ENCODE measurements at places on chromosomes 1 and 21.
A peak's percentile ranks its signal among the peaks of the same experiment; 100 is the strongest.

GRCh38 chr1:44079566-44079965, 39.1 kb upstream of the KLF17 start:
- no peak for DNase-seq

GRCh38 chr1:111649227-111649626, 29.6 kb downstream of the RAP1A start:
- no peak for DNase-seq

- DNase-seq = peak; percentile 18
Observed at GRCh38 chr1:25204797-25205480, 27.4 kb downstream of the SYF2 start.

DNA sequence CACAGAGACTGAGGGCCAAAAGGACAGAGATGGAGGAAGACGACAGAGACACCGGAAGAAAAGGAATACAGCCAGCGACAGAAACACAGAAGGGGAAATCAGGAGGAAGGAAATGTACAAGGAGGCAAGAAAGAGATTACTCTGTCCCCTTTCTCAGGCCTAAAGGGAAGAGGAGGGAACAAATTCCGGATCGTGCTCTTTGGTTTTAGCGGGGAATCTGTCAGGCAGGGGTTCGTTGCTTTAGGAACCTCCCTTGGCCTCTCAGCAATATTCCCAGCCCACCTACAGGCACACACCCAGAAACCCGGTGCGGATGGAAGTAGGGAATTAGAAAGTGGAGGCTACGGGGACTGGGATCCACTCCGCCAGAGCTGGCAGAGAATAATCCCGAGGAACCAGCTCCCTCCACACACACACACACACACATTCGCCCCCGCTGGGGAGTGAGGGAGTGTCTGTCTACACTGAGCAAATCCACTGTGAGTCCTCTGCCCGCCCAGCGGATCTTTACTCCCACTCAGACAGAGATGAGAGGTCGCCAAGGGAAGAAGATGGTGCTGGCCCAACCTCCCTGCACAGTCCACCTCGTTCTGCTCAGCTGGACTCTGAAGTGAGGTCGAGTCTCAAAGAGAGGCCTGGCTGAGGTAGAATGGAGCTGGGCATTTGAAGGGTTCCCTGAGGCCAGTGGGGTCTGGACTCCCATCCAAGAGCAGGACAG, 5.7 kb downstream of the TAL1 start:
- no peak for DNase-seq

GRCh38 chr1:19250629-19251304, 557 bp downstream of the EMC1 start:
- DNase-seq = no peak

GRCh38 chr1:201739492-201740085, 89.4 kb upstream of the IPO9 start:
- peak; percentile 82 for DNase-seq

DNA sequence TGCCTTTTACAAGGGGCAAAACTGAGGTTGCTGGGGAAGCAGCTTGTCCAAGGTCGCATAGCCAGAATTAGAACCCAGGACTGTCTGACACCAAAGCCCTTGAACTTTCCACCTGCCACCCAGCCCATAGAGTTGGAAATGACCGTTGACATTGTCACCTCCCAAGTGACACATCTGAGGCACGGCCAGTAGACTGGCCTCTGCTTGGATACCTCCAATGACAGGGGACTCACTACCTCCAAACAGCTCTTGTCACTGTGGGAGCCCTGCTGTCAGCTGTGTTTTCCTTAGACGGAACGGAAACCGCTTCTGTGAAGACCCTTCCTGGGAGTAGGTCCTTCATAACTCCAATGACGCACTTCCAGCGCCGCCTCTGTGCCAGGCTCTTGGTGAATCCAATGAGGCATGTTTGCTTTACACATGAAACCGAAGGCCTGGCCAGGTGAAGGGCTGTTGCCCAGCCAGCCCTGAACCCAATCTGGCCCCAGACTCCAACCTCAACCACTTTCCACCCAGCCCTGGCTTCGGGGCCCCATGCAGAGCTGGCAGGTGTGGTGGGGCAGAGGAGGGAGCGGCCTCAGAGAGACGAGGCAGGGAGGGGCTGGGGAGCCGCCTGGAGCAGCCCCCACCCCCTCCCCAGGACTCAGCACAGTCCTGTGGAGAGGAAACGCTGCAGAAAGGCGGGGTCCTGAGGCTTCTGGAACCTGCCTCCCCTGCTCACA, 109.2 kb upstream of the IFFO2 start:
- no peak for DNase-seq

DNA sequence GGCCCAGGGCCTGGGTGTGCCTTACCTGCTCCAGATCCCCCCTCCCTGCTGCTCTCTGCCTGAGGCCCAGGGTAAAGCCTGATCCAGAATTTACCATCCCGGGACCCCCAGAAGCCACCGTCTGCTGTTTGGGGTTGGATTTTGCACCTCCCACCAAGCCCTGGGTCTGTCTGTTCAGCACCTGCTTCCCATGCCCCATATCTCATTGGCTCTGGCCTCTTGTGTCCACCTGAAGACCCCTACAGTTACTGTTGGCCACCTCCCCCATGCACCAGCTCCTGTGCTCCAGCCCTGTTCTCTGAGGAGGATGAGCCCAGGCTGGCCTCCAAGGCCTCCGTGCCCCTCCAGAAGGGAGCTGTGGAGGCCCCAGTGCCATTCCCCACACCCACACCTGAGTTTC, 113.9 kb downstream of the GRIK3 start:
- DNase-seq = no peak

DNA sequence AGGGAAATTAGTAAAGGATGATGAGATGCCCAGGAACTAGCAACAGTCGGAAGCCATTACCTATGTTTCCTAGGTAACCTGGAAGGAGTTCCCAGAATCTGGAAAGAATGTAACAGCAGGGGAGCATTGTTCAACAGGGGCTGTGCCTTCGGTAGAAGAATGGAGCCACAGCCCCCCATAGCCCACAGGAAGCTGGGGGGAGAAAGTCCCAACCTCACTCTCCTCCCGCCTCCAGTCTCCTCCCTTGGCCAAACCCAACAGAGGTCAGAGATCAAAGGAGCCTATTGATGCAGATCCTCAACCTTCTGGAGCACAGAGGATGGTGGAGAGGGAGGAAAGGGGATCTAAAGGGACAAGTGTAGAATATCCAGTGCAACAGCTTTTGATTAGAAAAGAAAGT, 131.5 kb upstream of the SLC44A3 start:
- no peak for DNase-seq

DNA sequence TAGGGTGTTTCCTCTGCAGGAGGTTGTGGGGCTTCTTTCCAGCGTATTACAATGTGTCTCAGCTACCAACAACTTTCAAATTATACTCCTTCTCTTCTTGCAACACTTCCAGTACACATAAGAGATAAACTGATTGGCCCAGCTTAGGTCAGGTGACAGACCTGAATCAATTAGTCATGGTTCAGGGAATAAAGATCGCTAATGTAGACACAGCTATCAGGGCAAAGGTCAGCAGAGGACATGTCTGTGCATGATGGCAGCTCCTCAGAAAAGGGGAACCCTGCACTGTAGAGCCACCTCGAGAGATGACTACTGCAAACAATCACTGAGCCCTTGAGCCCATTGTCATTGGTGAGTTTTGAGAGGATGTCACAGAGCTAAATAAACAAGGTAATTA, 36.8 kb upstream of the PKN2 start:
- no peak for DNase-seq

DNA sequence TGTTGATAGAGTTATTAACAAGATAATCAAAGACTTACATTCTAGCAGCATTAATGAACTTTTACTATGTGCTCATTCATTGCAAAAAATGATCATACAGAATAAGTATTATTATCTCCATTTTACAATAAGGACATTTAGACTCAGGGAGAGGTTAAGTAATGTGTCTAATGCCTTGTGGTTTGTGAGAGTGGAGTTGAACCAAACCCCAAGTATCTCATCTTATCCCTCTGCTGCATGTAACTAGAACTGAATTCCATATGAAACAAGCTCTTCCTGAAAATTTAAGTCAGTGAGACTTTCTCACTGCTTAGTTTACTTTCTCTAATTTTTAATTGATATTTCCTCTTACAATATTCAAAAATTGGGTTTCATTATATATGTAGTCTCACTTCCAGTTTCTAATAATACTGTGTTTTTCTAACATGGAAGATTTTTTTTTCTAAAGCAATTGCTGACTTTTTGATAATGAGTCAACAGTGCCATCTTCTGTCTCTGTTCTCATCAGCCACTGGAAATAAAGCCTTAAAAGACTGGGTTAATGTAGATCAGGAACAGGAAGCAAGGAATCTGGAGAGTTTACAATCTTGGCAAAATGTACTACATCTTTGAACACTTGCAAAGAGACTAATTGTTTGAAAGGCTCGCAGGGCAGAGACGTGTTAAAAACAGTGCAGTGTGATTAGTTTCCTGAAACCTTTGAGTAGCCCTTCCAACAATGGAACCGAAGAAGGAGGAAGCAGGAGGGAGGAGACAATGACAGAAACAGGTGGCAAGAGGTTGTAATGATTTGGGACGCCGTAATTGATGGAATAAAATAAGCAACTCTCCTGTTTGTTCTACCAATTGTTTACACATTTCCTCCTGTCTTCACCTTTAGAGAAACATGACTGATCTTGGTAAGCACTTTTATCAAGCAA, 567.6 kb downstream of the MRPL39 start:
- DNase-seq = no peak

GRCh38 chr1:89525169-89525855, 683 bp downstream of the LRRC8B start:
- no peak for DNase-seq

DNA sequence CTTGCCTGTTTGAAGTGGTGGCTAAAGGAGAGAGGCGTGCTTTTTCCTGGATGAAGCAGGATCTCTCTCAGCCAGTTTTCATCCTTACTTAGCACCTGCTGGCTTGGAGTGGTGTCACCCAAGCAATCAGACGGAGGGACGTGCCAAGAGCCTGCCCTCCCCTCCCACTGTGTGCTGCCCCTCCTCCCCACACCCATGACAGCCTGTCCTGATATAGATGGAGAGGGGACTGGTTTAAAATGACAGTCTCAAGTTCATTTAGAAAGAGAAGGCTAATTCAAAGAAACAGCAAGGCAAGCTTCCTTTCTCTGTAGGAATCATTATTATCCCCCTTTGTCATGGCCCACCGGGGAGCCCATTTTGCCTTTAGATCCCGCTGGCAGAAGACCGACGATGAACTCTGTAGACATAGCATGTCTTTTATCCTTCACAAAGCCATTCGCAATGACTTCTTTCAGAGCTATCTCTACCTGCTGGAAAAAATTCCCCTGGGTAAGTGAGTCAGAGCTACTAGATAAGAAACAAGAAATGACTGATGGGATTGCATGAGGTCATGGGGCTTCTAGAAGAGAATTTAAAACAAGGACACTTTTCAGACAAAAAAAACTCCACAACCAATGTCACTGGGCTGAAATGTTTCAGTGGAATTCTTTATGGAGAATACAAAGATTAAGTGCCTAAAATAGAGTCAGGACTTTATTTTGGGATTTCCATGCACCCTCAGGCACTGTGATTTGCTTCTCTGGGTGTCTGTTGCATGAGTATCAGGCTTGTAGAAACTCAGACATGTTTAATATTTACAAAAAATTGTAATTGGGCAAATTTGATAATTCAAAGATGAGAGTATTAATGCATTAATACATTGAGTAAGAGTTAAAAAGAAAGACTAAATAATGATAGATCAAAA, at the start of gene NTMT2:
TSS of gene NTMT2 (plus strand) at position 190 of the 907 bp plus-strand sequence. CDS start at position 339, 149 bp downstream.
- DNase-seq = no peak

DNA sequence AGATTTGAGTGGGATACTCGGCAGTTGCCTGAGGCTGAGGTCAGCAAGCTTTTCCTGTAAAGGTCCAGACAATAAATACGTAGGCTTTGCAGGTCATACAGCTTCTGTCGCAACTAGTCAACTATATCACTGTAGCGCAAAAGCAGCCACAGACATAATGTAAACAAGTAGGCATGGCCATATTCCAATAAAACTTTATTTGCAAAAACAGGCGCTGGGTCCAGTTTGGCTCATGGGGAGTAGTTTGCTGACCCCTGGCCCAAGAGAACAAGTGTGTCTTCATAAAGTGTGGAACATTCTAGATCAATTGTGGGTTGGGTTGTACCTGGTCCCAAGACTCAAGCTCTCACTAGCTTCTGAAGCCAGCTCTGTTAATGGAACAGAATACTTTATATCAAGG, 78.8 kb downstream of the MIS18A start:
- DNase-seq = no peak

DNA sequence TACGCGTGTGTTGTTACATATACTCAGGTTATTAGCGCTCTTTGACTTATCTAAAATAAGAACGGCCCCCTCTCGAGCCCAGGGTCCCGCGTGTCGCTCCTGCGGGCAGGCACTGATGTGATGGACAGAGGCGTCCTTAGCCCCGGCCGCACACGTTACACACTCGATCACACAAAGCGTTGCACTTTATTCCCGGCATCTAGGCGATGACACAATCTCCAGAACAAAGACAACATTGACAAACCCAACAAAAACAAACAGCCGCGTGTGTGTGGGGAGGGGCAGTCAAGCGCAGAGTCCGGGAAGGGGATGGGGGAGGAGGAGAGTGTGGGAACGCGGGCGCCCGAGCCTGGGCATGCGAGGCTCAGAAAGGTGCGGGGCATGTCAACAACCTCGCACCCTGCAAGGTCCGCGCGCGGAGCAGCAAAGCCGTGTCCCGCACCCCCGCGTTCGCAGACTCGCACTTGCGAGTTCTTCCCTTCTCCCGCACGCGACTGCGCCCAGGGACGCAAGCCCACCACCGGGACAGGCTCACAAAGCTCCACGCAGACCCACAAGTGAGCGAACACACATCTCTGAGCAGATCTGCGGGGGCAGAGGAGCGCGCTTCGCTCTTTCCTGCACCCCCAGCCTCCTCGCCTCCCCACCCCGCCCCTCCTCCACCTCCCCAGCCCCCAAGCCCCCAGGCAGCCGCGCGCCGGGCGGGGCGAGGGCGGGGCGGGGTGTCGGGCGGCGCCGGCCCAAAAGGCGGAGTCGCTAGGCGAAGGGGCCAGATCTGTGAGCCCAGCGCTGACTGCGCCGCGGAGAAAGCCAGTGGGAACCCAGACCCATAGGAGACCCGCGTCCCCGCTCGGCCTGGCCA, at the start of gene EFNA1:
TSS of gene EFNA1 (plus strand) at position 772 of the 862 bp plus-strand sequence. CDS start 102 bp downstream, outside the sequence.
- DNase-seq = peak; percentile 78

GRCh38 chr1:39324888-39325287, 120.4 kb downstream of the MACF1 start:
- no peak for DNase-seq

GRCh38 chr1:230000493-230001184, 66.4 kb upstream of the GALNT2 start:
- DNase-seq = no peak

GRCh38 chr1:23736437-23737134, 6.7 kb upstream of the ELOA start:
- no peak for DNase-seq

DNA sequence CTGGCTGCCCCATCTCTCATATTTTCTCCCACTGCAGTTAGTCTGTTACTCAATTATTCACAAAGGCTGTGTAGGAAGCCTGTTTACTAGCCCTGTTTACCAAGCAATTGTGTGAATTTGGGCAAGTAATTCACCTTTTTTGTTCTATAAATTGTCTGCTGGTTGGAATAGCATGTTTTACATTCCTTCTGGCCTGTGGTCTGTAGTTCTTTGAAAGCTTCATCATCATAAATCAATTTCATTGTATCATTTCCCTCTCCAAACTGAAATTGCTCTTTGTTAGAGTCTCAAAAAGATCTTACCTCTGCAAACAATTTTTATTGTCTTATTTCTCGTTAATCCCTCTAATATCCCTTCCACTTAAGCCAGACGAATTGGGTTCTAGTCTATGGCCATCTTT, 1059.5 kb upstream of the ADGRL4 start:
- DNase-seq = no peak

Measured in body of pancreas (tissue), 4 donors.